ENCODE measurements at places on chromosomes 2 and 18.

- no peak for DNase-seq
Observed at GRCh38 chr2:215356948-215357461, 45.1 kb downstream of the ATIC start.

DNA sequence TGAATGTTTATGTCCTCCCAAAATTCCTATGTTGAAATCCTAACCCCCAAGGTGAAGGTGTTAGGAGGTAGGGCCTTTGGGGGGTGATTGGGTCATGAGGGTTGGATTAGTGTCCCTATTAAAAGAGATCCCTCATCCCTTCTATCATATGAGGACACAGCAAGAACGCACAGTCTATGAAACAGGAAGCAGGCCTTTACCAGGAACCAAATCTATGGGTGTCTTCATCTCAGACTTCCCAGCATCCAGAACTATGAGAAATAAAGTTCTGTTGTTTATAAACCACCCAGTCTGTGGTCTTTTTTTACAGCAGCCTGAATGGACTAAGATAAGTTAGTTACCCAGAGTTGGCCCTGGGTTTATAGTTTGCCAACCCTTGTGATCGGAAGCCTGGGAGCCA, 153.1 kb downstream of the INO80D start:
- no peak for DNase-seq

DNA sequence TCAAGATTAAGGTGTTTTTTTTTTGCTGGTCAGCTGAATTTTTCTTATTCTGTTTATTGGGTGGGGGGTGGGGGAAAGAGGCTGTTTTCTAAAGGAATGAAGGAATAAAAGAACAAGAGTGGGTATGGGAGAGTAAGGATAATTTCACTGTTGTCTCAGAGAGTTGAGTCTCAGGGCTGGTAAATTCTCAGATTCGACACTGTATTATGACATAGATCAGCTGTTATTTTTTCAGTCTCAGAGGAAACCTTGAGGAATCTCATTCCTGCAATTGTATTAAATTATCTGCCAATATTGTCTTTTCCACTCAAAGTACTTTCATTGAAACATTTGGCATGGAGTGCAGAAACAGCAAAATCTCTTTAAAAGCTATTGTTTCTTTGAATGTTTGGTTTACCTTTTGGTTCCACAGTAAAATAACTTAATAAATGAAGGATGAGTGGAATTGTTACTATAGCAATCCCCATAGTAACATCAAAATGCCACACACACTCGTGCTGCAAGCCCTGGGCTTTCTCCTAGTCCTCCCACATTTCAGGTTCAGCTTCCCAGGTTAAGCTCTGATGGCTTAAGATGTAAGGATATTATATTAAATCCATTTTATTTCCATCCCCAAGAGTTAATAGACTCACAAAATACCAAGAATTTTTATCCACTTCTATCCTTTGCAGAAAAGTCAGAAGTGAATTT, 478.7 kb upstream of the TCF4 start:
- DNase-seq: no peak

GRCh38 chr2:26235089-26235488, 9.3 kb downstream of the HADHA start:
- DNase-seq: no peak

GRCh38 chr2:184030989-184031388, 567.3 kb upstream of the ZNF804A start:
- DNase-seq: no peak

DNA sequence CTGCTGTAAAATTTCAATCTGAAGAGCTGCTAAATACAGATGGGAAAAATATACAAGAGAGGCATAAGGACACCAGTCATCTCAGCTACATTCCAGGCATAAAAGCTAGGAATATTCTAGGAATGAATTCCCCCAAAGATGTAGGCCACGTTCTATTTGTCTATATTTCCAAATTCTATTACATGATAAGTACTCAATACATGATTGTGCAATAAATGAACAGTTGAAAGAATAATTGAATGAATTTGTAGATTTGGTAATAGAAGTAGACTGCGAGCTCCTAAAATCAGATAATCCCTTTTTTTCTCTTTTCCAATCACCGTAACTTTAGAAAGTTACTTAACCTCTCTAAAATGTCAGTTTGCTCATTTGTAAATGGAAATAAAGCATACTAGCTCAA, 48.5 kb upstream of the KCNH7 start:
- no peak for DNase-seq
